ENCODE measurements at places on chromosomes 2 and 18. TPM values are rescaled to one million over a fixed set of nuclear protein-coding genes. Genes with fewer than 3 reads are reported as not detected.
A peak's percentile ranks its signal among the peaks of the same experiment; 100 is the strongest.

WDR35 gene
- 7.7 TPM for total RNA-seq

FEV gene
- total RNA-seq = not detected

GRCh38 chr2:235480614-235481013, 13.2 kb upstream of the AGAP1 start:
- no peaks in the 10 kb centered on the region for H3K4me1 ChIP-seq
- no peak overlapping the region for H3K27ac ChIP-seq
- H3K36me3 ChIP-seq = no peaks in the 10 kb centered on the region
- DNase-seq = no peak
- no peak overlapping the region for H3K4me3 ChIP-seq

GRCh38 chr2:66702301-66702700, 267.4 kb downstream of the MEIS1 start:
- H3K27ac ChIP-seq = no peak overlapping the region
- H3K4me1 ChIP-seq = no peaks in the 10 kb centered on the region
- no peak overlapping the region for H3K4me3 ChIP-seq
- H3K36me3 ChIP-seq = no peaks in the 10 kb centered on the region
- H3K27me3 ChIP-seq = no peaks in the 10 kb centered on the region

LRATD1 gene
- not detected for total RNA-seq

DNA sequence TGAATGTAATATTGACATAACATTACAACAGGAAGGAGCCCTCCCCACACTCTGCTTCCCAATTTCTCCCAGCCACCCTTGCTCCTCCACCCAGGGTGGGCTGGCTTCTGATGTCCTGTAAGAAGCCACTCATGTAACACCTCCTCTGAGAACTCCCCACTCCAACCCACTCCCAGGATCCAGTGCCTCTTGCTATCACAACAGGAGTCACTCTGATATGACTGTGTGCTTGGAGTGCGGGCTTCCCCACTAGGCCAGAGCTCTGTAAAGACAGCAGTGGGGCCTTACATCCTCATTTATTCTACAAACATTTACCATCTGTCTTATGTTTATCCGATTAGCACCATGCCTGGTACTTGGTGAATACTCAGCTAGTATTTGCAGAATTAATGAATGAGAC, 65.1 kb downstream of the PTGR3 start:
- H3K27me3 ChIP-seq = no peaks in the 10 kb centered on the region
- no peak overlapping the region for H3K27ac ChIP-seq
- no peak overlapping the region for H3K4me3 ChIP-seq

DNA sequence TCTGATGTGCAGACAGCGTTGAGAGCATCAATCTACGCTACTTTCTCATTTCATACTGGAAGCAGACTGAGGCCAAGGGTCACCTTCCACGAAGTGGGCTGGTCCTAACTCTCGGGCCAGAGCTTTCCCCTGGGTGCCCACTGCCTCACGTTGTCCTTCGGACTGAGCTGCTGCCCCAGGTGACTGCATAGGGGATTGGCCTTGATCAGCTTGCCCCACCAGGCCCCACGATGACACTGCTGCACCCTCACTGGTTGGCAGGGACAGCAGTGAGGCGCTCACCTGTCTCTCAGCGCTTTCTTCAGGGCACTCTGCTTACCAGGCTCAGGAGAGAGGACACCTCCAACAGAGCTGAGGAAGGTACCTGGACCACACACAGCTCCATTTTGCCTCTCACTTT, 47.3 kb downstream of the CABLES1 start:
- H3K27me3 ChIP-seq = no peaks in the 10 kb centered on the region
- no peak overlapping the region for H3K27ac ChIP-seq
- peaks cover 2% of the 10 kb centered on the region for H3K4me1 ChIP-seq
- H3K36me3 ChIP-seq = no peaks in the 10 kb centered on the region

FKBP1B gene
- 3.3 TPM for total RNA-seq

GPR35 gene
- total RNA-seq = 10.6 TPM

- H3K4me3 ChIP-seq = no peak overlapping the region
- H3K4me1 ChIP-seq = no peaks in the 10 kb centered on the region
- no peaks in the 10 kb centered on the region for H3K36me3 ChIP-seq
- no peaks in the 10 kb centered on the region for H3K27me3 ChIP-seq
- no peak for DNase-seq
- H3K27ac ChIP-seq = no peak overlapping the region
These were observed 66.5 kb downstream of the TCF7L1 start for GRCh38 chr2:85199698-85200097.

GCG gene
- not detected for total RNA-seq

- no peaks in the 10 kb centered on the region for H3K27me3 ChIP-seq
- H3K4me1 ChIP-seq = no peaks in the 10 kb centered on the region
- H3K4me3 ChIP-seq = no peak overlapping the region
- no peak for DNase-seq
- H3K36me3 ChIP-seq = no peaks in the 10 kb centered on the region
These were observed 115.4 kb downstream of the TMEM200C start for GRCh38 chr18:5779922-5780321.

- no peak for DNase-seq
- no peak overlapping the region for H3K27ac ChIP-seq
- no peaks in the 10 kb centered on the region for H3K36me3 ChIP-seq
These were observed 118.5 kb upstream of the CDCA7 start for GRCh38 chr2:173235947-173236803.

DNA sequence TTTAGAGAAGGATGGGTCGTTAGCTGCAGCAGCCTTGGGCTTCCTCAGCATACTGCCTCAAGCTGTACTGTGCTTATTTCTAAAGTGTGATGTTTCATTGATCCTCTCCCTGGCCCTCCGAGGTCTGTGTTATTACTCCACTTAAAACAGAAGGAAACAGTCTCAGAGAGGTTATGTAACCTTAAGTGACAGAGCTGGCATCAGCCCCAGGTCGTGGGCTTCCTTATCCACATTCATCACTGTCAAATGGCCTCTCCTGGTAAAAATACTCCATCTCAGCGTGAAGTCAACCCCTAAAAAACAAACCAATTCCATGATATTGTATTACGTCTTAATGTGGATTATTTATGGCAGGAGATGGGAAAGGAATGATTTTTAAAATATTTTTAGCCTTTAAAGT, 153.3 kb upstream of the NOSTRIN start:
- H3K36me3 ChIP-seq = no peaks in the 10 kb centered on the region
- no peaks in the 10 kb centered on the region for H3K27me3 ChIP-seq
- H3K4me3 ChIP-seq = no peak overlapping the region
- H3K27ac ChIP-seq = no peak overlapping the region

GRCh38 chr18:28153485-28154065, 23.4 kb downstream of the CDH2 start:
- DNase-seq = no peak
- no peaks in the 10 kb centered on the region for H3K36me3 ChIP-seq
- H3K4me3 ChIP-seq = no peak overlapping the region
- H3K4me1 ChIP-seq = no peaks in the 10 kb centered on the region

GRCh38 chr2:224293976-224294375, 107.9 kb downstream of the FAM124B start:
- H3K27me3 ChIP-seq = peaks cover 8% of the 10 kb centered on the region
- H3K4me1 ChIP-seq = no peaks in the 10 kb centered on the region
- no peak overlapping the region for H3K4me3 ChIP-seq
- H3K36me3 ChIP-seq = no peaks in the 10 kb centered on the region
- H3K27ac ChIP-seq = no peak overlapping the region
- no peak for DNase-seq

PROM2 gene
- total RNA-seq = 0.64 TPM

GRCh38 chr18:54035927-54036326, 188.5 kb downstream of the MBD2 start:
- H3K27ac ChIP-seq = no peak overlapping the region
- H3K36me3 ChIP-seq = no peaks in the 10 kb centered on the region
- DNase-seq = no peak

- H3K27ac ChIP-seq = no peak overlapping the region
- no peaks in the 10 kb centered on the region for H3K36me3 ChIP-seq
- H3K4me3 ChIP-seq = no peak overlapping the region
- no peaks in the 10 kb centered on the region for H3K4me1 ChIP-seq
These were observed 19.8 kb downstream of the COL5A2 start for GRCh38 chr2:189159717-189160116.

GRCh38 chr2:26462100-26462499, 15.8 kb downstream of the OTOF start:
- H3K27ac ChIP-seq = no peak overlapping the region
- no peaks in the 10 kb centered on the region for H3K4me1 ChIP-seq
- no peak overlapping the region for H3K4me3 ChIP-seq
- DNase-seq = no peak
- H3K36me3 ChIP-seq = no peaks in the 10 kb centered on the region

SPEG gene
- total RNA-seq = 0.35 TPM

DNA sequence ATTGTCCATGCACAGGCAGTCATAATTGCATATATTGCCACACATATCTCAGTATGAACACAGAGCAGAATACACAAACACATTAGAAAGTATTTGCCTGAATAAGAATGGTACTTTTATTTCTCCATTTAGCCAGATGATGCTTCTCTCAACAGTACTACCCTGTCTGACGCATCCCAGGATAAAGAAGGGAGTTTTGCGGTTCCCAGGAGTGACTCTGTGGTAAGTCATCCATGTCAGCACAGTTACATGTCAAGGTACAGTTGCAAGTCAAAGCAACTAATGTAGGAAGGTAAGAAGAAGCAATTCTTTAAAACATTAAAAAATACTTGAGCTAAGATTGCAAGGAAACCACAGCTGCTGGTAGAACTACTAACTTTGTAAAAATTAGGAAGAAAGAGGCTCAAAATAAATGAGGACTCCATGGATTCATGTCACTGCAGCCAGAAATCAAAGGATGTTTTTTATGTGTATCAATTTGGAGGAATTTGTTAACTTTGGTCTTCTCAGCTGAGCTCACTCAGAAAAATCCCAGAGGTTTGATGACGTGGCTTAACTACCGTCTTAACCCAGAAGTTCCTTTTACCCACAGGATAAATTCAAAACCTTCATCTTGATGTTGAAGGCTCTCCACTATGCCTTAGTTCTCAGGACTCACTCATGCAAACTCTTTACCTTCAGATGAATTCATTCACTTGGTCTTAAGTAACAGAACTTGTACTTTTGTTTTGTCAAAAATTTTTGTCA, 130.3 kb downstream of the ARHGAP28 start:
- no peak overlapping the region for H3K4me3 ChIP-seq
- H3K27me3 ChIP-seq = no peaks in the 10 kb centered on the region
- no peak overlapping the region for H3K27ac ChIP-seq
- DNase-seq = no peak
- no peaks in the 10 kb centered on the region for H3K4me1 ChIP-seq
- no peaks in the 10 kb centered on the region for H3K36me3 ChIP-seq

GRCh38 chr2:69945941-69946340, 15.5 kb downstream of the ASPRV1 start:
- H3K27me3 ChIP-seq = no peaks in the 10 kb centered on the region
- peaks cover 21% of the 10 kb centered on the region for H3K36me3 ChIP-seq
- peak overlapping the region; percentile 49 for H3K27ac ChIP-seq
- no peak for DNase-seq

GRCh38 chr2:27754831-27755230, 16.7 kb upstream of the MRPL33 start:
- no peak for DNase-seq
- no peaks in the 10 kb centered on the region for H3K4me1 ChIP-seq
- no peak overlapping the region for H3K4me3 ChIP-seq

GRCh38 chr2:197207106-197207505, 103.5 kb downstream of the ANKRD44 start:
- H3K4me3 ChIP-seq = no peak overlapping the region
- no peak for DNase-seq
- H3K36me3 ChIP-seq = peaks cover 22% of the 10 kb centered on the region

VIL1 gene
- total RNA-seq = 1.5 TPM

DNA sequence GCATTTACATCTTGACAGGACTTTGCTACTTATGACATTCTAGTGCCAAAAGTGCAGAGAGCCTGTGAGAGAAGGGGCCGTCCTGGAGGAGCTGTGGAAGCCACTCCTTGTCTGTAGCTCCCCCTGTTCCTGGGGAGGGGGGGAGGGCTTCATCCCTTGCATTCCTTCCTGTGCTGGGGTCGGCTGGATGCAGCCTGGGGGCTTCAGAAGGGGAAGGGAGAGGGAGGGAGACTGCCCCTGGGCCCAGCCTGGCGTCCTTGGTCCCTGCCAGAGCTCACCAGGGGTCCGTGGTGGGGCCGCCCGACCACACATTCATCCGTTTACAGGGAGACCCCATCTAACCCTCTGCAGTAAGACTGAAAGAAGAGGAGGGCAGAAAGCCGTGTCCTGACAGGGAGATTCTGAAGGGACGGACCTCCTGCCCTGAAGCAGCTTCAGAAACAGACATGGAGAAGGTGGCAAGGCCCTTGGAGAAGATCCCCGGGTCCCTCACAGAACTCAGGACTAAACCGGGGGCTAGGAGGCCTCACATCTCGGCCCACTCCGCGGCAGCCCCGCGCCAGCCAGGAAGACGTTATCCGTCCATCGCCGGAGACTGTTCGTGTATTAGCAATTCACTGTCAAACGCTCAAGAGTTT, 258.3 kb upstream of the SALL3 start:
- H3K27ac ChIP-seq = no peak overlapping the region
- no peak for DNase-seq
- no peak overlapping the region for H3K4me3 ChIP-seq
- H3K27me3 ChIP-seq = no peaks in the 10 kb centered on the region

DNA sequence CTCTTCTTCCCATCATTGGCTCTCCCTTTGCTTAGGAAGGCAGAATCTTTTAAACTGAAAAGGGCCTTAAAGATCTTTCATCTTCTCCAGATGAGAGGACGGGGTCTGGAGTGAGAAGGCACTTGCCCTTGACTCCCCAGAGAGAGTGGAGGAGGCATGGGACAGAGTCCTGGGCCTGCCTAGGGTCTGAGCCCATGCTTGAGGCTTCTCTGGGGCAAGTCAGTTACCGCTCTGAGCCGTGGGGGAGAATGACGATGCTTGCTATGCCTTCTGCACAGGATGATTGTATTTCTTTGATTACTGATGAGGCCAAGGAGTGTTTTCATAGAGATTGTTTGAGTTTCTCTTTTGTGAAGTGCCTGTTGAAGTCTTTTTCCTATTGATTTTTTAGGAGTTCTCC, 921 bp downstream of the PLB1 start:
- H3K27me3 ChIP-seq = peaks cover under 1% of the 10 kb centered on the region
- H3K27ac ChIP-seq = no peak overlapping the region
- H3K4me1 ChIP-seq = no peaks in the 10 kb centered on the region
- H3K36me3 ChIP-seq = no peaks in the 10 kb centered on the region
- H3K4me3 ChIP-seq = no peak overlapping the region
- DNase-seq = no peak

SCG2 gene
- total RNA-seq = 0.13 TPM

ATOH8 gene
- not detected for total RNA-seq

KCNJ13 gene
- total RNA-seq = not detected

DQX1 gene
- total RNA-seq = not detected
